Activated T-cell treated with anti-CD3 and anti-CD28 coated beads, Interleukin-2, amount 50 U/mL, for 1 hour (primary cell): ENCODE measurements at places on chromosomes 3 and 15.

- peak; percentile 44 for DNase-seq
Observed at GRCh38 chr15:99566157-99566897, 543 bp downstream of the MEF2A start.

DNA sequence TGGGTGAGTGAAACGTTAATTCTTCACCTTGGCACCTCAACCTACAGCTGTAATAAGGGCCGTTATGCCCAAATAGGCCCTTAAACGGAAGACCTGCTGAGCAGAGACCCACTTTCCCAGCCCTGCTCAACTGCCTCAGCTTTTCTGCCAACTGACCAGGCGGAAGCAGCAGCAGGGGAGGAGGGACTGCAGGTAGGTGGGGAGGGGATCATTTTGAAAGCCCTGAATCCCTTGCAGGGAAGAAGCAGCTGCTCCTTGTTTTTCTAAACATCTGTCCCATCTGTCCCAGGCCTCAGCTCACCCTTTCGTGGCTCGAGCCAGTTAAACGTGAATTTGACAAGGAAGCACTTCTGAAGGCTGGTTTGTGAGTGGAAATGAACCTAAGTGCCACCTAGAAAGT lies 978 bp upstream of the CMC1 start:
- no peak for DNase-seq

GRCh38 chr3:120432150-120432860 lies 18.5 kb downstream of the FSTL1 start:
- no peak for DNase-seq

- DNase-seq = no peak
Observed at GRCh38 chr15:28881170-28881569, 4.6 kb upstream of the APBA2 start.

- DNase-seq = no peak
Observed at GRCh38 chr3:13040361-13041074, 32.7 kb downstream of the IQSEC1 start.

GRCh38 chr3:69087030-69087791 lies 2.5 kb downstream of the ARL6IP5 start:
- no peak for DNase-seq

- DNase-seq = no peak
Observed at GRCh38 chr3:11909726-11910125, 63.0 kb upstream of the TAMM41 start.

GRCh38 chr15:50523851-50524251 lies 22.6 kb downstream of the USP50 start:
- DNase-seq = no peak
